Cerebellum (tissue), 4 donors: ENCODE measurements at places on chromosomes 11 and 22. TPM values are rescaled to one million over a fixed set of nuclear protein-coding genes. Genes with fewer than 3 reads are reported as not detected.

RFPL3 gene
- not detected for total RNA-seq

CD3E gene
- total RNA-seq: not detected

RAB36 gene
- total RNA-seq: 6.8 TPM

TECTA gene
- 4.1 TPM for total RNA-seq

ST14 gene
- total RNA-seq: 0.54 TPM

NCAM1 gene
- 421 TPM for total RNA-seq

RTN4RL2 gene
- total RNA-seq: 1.2 TPM

SLC37A2 gene
- 1.8 TPM for total RNA-seq

- DNase-seq: no peak
These were observed 10.6 kb upstream of the TPH1 start for GRCh38 chr11:18056561-18057181.

GRCh38 chr11:83971063-83971462, 684.9 kb upstream of the CCDC90B start:
- DNase-seq: peak; percentile 33

DNA sequence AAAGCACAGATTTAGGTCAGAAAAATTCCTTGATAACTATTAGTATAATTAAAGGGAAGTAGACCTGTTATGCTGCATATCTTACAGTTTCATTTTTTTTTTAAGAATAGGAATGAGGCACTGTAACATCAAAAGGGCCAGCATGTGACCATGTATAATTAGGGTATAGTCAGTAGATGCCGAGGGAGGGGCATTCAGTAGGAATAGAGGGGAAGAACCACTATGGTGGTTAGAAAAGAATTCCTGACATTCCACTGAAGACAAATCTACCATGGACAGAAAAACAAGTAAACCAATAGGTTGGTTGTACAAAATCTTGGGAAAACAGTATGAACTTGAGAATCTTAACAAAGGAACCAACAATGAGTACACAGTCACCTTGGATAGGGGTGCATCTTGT, 78.4 kb upstream of the CCDC179 start:
- no peak for DNase-seq

GRCh38 chr11:90220391-90220790, 2.5 kb downstream of the CHORDC1 start:
- no peak for DNase-seq

DNA sequence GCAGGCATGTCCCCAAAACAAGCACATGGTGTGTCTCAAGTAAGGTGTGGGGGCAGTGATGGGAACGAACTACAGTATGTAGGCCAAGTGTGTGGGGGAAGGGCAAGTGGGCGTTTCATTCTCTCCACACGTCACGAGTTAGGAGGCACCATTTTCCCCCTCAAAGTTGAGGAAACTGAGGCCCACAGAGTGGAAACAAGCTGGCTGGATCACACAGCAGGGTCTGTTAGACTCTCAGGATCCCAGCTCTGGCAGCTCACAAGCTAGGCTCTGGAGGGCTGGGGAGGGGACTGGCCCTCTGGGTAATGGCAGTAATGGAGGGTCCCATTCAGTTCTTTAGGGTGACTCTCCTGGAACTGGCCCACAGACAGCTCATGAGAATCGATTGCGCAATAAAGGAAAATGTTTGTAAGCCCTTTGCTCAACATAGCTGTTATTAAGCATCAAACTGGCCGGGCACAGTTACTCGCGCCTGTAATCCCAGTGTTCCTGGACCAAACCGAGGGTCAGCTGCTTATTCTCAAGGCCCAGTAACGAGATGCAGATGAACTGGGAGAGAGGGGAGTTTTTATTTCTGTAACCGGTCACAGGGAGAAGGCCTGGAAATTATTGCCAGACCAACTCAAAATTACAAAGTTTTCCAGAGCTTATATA, 24.1 kb upstream of the TUB start:
- DNase-seq: no peak

GRCh38 chr11:108112057-108112456, 9.3 kb upstream of the ACAT1 start:
- no peak for DNase-seq

DNA sequence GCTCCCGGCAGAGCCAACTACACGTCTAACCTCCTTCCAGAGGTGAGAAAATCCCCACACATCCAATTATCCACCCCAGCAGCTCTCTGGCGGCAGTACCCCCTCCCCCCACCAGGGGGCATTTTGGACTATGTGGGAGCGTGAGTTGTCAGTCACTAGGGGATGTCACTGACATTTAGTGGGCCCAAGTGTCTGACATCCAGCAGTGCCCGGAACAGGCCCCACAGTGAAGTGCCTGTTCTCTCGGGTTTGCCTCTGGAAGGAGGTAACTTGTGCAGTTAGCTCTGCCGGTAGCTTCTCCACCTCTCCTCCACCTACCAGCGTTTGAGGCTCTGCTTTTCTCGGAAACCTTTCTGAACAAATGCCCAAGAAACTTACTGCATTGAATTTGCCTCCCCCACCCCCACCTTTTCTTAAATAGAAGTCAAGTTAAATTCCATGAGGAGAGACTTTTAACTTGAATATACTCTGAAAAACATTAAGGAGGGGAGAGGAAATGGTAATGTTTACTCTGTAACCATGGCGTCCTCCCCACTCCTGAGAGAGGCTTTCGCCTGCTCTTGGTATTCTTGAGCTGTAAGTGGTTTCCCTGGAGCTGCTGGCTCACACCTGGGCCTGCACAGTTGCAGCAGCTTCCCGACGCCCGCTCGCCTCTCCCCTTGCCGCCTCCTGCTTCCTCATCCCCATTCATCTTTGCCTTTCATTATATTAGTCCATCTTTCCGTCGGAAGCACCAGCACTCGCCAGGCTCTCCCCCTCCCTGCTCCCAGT, 112.8 kb downstream of the WNT7B start:
- DNase-seq: no peak

GRCh38 chr11:47204637-47204989, 10.2 kb upstream of the DDB2 start:
- DNase-seq: no peak

- no peak for DNase-seq
These were observed 8.0 kb upstream of the CHST1 start for GRCh38 chr11:45673441-45673840.

DNA sequence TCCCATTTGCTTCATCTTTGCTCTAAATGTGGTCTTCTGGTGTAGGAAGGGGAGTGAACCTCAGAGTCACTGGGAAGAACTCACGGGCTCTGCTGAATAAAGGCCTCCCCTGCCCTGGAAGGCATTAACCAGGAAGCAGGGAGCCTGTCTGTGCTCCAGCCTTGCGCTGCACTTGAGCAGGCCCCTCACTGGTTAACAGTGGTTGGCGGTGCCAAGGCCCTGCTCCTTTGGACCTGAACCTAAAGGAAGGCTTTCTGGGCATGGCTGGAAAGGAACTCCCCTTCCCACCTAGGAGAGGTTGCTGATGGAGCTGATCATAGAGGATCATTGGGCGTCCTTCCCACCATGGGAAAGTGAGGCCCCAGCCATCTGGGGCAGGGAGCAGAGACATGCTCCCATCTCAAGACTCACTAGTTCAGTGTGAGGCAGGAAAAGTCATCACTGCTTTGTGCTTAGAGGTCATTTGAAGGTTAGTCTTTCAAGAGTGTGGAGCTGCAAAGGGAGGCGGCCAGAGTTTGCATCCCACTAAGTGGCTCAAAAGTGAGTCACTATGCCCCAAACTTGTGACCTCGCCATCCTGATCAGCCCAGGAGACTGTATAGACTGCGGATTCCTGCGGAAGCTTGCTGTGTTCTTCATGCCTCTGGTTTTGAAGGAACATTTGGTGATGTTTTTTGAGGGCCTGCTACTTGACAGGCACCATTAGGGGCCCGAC, 50.4 kb downstream of the DBX1 start:
- DNase-seq: no peak

- DNase-seq: no peak
These were observed 527.9 kb upstream of the B3GAT1 start for GRCh38 chr11:134939905-134940304.

DNA sequence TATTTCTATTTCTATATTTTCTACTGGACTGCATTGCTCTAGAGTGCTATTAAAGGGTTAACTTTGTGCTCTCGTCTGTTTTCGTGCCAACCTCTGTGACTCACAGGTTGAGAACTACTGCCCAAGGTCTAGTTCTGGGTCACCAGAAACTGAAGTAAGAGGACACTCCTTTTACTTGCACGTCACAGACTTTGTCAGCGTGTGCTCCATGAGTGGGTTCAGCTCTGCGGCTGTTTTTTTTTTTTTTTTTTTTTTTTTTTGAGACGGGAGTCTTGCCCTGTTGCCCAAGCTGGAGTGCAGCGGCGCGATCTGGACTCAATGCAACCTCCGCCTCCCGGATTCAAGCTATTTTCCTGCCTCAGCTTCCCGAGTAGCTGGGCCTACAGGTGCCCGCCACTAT, 49.8 kb downstream of the CLMP start:
- DNase-seq: no peak

- peak; percentile 13 for DNase-seq
These were observed at the start of gene RASSF10 for GRCh38 chr11:13008625-13009475. Gene RASSF10, plus strand, starts transcription at chr11:13009316. Its CDS starts 261 bp downstream, at chr11:13009577.

DNA sequence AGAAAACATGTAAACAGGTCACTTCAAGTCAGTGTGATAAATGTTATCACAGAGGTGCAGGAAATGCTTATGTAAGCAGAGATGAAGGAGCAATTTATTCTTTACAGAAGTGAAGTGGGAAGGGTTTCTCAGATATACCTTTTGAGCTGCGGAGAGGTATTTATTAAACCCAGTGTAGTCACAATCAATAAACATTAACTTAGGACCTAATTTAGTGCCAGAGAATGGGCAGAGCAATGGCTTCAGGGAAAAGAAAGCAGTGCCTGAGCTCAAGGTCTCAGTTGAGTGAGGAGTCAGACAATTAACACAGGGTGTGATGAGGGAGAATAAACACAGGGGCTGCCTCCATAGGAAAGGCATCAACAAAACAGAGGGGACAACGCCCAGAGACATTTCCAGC, 1.9 kb downstream of the MS4A5 start:
- DNase-seq: no peak

- DNase-seq: no peak
These were observed 919.2 kb downstream of the METTL15 start for GRCh38 chr11:29027436-29027835.

GRCh38 chr22:45059296-45059695, 49.5 kb upstream of the PHF21B start:
- no peak for DNase-seq

- no peak for DNase-seq
These were observed 29.5 kb downstream of the CHEK2 start for GRCh38 chr22:28711820-28712777.

GRCh38 chr11:65102142-65103095, 6.4 kb downstream of the VPS51 start:
- no peak for DNase-seq

- no peak for DNase-seq
These were observed 215.1 kb upstream of the BLID start for GRCh38 chr11:122331079-122331478.

GRCh38 chr22:48084041-48084728, 1321.7 kb downstream of the TBC1D22A start:
- DNase-seq: no peak

- no peak for DNase-seq
These were observed 34.7 kb downstream of the PDE3B start for GRCh38 chr11:14678350-14678749.

DNA sequence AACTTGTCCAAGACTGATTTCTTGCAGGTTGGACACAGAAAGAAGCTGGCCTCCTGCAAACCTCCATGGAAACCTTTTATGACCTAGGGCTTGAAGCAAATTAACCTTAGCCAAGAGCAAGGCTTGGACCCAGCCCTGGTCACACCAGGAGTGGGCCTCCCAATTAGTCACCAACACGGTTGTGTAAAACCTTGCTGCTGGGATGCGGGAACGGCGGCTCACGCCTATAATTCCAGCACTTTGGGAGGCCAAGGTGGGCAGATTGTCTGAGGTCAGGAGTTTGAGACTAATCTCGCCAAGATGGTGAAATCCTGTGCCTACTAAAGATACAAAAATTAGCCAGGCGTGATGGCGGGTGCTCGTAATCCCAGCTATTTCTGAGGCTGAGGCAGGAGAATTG, 419.9 kb downstream of the AASDHPPT start:
- DNase-seq: no peak

DNA sequence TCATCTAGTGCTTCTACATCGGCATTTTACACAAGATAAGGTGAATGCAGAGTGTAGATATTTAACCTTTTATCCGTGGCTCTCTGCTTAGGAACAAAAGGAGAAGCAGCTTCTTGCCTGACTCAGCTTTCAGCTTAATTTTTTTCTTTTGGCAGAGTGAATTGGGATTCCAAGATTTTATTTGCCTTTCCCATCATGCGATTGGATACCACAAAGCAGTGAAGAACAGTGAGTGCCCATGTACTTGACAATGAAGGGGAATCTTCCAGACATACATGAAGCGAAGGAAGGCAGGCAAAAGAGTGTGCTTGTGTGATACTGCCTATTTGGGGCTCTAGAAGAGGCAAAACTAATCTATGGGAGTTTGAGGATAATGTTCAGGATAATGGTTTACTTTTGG, 17.0 kb upstream of the CHKA start:
- DNase-seq: no peak

DNA sequence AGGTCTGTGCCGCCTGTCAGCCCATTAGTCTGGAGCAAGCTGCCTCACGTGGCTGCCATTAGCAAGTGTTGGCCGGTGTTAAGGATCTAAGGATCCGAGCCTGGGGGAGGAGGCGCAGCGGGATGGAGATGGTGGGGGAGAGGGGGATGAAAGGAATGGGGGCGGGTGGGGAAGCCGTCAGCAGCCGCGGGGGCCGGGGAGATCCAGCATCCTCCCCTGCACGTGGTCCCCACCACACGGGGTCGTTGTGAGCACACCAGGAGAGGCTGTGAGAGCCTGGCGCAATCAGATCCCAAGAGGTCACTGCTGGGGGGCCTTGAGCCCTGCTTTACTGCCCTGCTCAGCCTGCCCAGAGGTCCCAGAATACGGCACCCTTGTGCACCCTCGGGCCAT, 7.3 kb downstream of the CABP7 start:
- no peak for DNase-seq

DNA sequence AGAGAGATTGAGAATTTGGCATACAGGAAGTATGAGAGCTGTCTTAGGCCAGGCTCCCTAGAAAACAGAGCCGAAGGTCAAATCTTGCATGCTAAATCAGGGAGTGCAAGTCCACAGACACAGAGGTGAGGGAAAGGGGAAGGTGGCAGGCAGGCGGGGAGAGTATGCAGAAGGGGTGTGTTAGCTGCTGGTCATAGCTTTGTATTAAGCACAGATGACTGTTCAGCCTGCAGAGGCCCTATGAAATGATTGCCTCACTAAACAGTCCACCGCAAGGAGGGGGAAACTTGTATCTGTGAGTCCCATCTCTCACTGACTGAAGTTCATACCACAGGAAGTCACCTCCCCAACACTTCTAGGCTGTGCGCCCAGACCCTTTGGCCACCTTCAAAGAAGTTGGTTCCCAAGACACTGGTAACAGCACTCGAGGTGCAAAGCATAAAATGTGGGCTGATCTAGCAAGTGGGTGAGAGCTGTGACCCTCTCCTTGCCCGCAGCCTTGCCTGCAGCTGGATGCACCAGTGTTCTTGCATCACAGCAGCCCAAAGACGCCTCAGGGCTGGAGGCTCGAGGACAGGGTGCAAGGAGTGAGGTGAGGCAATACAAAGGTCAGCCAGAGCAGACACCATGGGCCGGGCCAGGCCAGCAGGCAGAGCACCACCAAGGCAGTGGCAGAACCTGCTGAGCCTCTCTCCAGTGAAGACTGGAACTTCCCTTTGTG, 115.3 kb upstream of the TBCEL start:
- DNase-seq: no peak

- no peak for DNase-seq
These were observed 369.3 kb downstream of the SOX6 start for GRCh38 chr11:15987046-15987445.
